Stimulated activated CD4-positive, alpha-beta T cell treated with anti-CD3 and anti-CD28 coated beads, Interleukin-12 subunit alpha, Interleukin-12 subunit beta, amount 100 ng/mL, for 4 hours (primary cell): ENCODE measurements at places on chromosomes 7 and 10.
A peak's percentile ranks its signal among the peaks of the same experiment; 100 is the strongest.

DNA sequence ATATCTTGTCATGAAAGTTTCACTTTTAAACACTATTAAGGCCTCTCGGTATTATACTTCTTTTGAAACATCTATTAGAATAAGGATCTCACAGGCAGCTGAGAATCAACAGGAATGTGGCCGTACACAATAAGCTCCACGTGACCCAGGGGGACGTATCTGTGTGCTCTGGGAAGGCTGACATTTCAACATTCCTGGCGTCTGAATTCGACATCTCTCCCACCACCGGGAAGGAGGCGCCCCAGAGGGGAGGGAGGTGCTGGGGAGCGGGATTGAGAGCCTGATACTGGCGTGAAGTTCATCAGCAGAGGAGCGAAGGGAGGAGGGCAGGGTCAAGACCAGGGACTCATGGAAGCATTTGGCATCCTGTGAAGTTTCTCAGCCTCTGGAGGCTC is 401.3 kb downstream of the DNAJB6 start:
- DNase-seq: no peak

- no peak for DNase-seq
These were observed 751.9 kb upstream of the POT1 start for GRCh38 chr7:125681508-125681907.

GRCh38 chr7:117682681-117683385 is 190.4 kb downstream of the CTTNBP2 start:
- DNase-seq: no peak

GRCh38 chr7:23445326-23445725 is 25.0 kb downstream of the IGF2BP3 start:
- DNase-seq: no peak

DNA sequence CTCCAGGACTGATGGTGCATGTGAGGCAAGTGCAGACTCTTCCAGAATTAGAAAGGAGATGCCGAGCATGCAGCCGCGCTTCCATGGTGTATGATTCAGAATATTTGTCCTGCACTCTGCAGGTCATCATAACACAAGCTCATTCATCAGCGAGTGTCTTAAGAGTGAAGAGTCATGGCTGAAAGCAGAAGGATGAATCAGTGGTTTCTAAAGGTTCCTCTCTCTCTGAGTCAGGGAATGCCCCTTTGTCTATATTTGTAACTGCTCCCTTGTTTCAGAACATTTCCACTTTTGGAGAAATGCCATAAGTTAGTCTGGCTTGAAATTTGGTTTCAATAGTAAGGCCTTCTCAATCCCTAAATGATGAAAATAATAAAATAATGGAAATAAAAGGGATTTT is 52.3 kb downstream of the HECW1 start:
- no peak for DNase-seq

GRCh38 chr7:106201164-106201563 is 83.6 kb downstream of the NAMPT start:
- no peak for DNase-seq

- no peak for DNase-seq
These were observed 131.7 kb downstream of the EMX2 start for GRCh38 chr10:117674201-117674600.

- DNase-seq: no peak
These were observed 39.2 kb upstream of the PPP1R3C start for GRCh38 chr10:91672021-91672608.

- no peak for DNase-seq
These were observed 22.9 kb downstream of the WNT16 start for GRCh38 chr7:121351682-121352081.

GRCh38 chr10:6498771-6499170 is 81.3 kb downstream of the PRKCQ start:
- DNase-seq: no peak

DNA sequence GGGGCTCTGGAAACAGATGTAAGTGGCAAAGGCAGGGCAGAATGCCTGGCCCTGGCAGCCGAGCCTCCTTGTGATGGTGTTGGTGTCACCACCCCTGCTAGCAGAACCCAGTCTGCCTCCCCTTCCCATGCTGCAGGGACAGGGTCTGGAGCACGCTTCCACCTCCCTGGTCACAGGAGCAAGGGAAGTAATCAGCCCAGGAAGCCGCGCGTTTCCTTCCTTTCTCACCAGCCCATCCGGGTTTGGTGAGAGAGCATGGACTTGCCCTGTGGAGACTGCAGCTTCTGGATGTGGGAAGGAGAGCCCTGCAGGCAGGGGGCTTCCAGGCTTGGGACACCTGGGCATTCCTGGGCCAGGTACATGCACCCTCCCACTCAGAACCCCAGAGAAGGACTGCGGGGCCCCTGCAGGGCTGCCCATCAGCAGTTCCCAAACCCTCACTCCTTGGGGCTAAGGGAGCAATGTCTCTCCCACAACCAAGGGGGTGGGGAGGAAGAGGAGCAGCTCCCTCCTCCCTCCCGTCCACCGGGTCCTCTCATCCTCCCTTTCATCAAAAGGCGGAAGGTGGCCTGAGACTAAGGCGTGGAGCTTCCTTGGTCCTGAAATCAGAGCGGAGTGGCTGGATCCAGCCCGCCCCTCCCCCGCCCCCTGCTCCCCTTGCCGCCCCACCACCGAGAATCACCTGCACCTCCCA is 1.8 kb downstream of the MMRN2 start:
- no peak for DNase-seq

DNA sequence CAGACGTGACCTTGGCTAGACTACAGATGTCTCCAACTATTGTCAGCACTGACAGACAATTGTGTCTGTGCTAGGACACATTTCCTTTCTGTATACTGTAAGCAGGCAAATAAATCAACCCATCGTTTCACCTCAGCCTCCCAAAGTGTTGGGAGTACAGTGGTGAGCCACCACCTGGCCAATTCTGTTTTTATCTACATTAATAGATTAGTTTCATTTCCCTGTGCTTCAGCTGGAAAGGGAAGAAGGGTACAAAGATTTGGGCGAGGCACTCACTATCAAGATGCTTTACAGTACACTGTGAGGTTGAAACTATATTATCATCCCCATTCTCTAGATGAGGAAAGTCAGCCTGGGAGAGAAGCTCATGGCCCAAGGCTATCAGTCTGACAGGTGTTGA is 21.9 kb downstream of the SFR1 start:
- no peak for DNase-seq

DNA sequence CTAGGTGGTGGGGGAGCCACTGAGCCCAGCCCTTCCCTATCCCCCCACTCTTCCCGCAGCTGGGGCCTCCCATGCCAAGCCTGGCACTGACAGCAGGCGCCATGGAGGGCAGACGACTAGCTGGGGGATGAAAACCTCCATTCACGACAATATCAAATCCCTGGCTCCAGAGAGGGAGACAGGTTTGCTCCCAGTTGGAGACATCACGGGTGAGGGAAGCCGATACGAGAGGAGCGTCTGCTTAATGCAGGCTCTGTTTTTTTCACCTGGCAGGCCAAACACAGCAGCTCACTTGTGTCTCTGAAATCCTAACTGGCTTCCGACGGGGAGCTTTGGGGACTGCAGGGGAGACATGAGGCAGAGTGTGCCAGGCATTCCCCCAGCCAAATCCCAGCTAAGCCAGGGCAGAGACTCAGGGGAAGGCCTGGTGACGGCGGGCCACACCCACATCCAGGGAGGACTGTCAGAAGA is 307.4 kb upstream of the ZMIZ1 start:
- DNase-seq: no peak

DNA sequence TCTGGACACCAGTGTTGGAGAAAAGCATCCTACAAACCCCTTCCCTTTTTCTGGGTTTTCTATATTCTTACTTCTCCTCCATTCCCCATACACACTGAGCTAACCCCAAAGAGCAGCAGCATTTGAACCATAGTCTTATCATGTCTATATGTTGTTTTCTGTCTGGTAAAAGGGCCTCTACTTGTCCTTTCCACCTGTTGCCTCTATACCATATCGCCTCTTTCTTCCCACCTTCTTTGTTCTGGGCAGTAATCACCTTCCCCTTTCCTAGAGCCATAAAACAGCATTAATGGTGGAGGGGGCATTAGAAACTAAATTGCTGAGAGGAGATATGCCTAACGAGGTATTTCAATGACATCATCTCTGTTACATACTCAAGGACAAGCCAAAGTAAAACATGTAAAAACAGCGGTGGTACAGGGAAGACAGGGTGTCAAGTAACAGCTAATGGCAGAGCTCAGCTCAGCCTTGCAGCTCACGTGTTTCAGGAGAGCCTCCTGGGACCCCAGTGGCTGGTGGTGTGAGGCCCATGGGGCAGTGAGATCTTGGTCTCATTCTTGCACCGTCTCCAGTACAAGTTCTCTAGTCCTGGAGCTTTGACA is 20.6 kb downstream of the NPY start:
- DNase-seq: no peak

DNA sequence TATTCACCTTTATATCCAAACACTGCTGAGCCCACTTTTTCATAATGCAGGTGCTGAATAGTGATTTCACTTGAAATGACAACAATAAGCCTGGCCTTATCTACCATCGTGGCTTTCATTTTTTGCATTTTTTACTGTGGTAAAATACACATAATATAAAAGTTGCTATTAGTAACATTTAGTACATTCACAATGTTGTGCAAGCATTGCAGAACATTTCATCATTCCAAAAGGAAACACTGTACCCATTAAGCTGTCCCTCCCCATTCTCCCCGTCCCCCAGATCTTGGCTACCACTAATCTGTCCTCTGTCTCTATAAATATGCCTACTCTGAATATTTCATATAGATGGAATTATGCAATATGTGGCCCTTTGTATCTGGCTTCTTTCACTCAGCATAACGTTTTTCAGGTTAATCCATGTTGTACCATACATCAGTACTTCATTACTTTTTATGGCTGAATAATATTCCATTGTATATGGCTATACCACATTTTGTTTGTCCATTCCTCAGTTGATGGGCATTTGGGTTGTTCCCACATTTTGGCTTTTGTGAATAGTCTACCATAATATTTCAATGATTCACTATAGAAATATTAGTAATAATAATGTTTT is 68.5 kb upstream of the ARID5B start:
- no peak for DNase-seq

DNA sequence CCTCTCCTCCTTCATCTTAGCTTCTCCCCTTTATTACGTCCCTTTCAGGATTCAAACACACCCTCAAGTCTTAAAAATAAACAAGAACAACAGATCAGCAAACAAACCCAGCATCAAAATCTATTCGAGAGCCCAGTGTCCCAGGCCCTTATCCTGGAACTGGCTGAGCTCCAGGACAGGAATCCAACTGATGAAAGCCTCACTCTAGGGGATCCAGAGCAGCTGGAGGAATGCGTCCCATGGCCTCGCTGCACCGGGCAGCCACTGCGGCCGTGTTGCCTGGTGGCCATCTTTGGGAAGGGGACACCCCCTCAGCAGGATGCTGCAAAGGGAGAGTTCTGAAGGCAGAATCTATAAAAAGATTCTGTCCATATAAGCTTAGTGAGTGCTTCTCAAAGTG is 156.5 kb upstream of the BMPER start:
- no peak for DNase-seq

- DNase-seq: peak; percentile 27
These were observed 5.5 kb upstream of the MDFIC start for GRCh38 chr7:114916261-114916892.

DNA sequence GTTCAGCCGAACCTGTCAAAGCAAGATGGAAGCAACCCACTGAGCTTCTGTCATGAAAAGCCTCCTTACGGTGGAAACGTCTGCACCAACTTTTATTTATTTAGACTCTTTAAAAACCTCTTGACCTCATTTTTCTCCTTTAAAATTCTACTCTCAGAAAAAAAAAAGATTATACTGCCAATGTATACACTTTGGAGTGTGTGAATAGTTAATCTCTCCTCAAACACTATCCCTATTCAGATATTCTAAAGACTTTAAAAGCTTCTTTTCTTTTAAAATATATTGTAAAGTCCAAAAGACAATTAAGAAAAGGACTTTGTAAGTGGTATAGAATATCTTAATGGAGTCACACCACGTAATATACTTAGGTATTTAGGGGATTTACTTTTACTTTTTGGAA is 335.2 kb upstream of the SEMA3D start:
- no peak for DNase-seq

- no peak for DNase-seq
These were observed 412.6 kb upstream of the SHH start for GRCh38 chr7:156224833-156225225.

DNA sequence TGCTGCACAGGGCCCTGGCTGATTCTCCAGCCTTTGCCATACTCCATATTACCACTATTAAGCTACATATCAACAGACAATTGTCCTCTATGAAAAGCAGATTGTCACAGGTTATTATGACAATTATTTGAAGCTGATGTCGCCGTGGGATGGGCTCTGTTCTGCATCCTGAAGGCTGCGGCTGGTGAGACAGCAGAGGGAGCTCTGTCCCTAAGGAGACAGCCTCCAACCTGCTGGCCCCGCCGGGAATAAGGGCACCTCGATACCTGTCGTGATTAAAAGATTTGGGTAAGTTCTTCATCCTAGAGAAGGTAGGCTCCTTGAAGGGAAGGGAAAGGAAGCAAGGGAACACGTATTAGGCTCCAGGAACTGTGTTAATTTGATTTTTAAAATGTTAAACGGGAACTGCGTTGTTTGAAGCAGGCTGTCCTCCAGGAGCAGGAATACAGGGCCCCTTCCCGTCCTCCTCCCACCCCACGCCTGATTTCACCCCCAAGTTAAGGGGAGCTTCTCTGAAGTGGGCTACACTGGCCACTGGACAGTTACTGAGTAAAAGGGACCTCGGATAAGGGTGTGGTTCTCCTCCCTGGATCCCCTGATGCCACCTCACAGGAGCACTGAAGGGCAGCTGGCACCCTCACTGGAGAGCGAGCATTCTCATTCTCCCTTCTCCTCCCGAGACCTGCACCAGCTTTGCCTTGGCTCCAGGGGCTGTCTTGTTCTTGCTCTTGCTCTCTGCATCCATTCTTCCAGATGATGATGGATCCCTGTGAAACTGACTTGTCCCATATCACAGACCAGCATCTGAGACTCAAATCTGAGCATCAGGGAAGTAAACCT is 11.8 kb upstream of the TIAL1 start:
- peak; percentile 25 for DNase-seq

DNA sequence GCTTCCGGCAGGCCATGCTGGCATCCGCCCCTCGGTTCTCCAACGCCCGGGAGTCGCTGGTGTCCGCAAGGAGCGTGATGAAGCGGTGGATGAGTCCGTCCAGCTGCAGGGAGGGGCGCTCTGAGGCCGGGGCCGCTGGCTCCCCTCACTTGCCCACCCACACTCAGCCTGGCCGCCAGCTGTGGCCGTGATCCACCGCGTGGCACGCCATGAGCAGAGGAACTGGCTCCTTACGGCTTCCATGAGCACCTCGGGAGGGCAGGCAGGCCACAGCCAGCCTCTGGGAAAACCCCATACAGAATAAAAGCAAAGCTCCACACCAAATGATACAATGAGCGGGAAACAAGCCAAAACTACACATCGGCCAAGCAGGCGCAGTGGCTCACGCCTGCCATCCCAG is 15.5 kb upstream of the MICALL2 start:
- no peak for DNase-seq

DNA sequence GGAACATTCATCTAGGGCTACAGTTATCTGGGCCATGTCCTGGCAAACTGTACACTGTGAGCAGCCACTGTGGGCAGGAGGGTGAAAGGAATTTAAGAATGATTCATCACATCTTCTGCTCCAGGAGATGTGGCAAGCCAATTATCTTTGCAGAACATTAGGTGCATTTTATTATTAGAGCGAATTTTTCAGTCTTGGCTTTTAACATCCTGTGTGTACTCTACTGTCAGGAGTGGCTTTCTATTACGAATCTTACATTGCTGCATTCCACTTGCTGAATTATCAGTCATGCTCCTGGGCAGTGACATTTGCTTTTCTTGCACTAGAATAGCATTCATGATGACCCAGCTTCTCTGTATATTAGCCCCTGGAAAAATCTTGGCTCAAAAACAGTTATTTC is 109.2 kb upstream of the TARP start:
- DNase-seq: no peak
